ENCODE measurements at places on chromosomes 13 and 19.

- no peak for DNase-seq
Observed at GRCh38 chr13:46355901-46356590, 31.0 kb downstream of the RUBCNL start.

- DNase-seq: no peak
Observed at GRCh38 chr19:54104998-54105715, 2.5 kb downstream of the NDUFA3 start.

- no peak for DNase-seq
Observed at GRCh38 chr19:29884044-29884443, 58.0 kb upstream of the URI1 start.

DNA sequence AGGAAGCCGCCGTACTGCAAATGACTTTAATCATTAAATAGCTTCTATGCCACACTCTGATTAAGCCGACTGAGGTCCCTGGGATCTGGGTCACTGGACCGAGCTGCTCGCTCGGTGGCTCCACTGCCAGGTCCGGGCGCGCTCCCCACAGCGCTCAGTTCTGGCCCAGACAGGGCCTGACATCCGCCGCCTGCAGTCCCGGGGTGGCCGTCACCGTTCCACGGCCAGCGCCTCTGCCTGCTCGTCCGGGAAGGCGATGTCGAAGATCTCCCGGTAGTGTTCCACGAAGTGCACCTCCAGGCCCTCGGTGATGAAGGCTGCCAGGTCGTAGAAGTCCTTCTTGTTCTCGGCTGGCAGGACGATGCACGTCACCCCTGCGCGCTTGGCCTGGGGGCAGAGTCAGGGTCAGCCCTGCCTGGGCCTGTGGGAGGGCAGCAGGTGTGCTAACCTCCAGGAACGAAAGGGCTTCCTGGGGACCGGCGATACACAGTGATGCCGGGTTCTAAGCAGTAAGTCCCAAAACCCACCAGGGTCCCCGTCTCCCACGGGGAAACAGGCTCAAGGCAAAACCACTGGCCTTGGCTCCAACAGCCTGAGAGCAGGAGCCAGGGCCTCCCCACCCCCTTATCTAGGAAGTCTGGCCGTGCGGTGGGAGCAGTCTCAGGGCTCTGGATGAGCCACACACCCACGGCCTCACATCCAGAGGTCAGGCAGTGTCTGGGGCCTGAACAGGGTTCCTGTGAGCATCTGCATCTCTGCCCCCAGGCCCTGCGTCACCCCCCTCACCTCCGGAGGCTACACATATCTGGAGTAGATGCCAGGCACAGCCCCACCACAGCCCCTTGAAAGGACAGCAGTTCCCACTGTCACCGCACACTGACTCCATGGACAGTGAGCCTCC, 2.0 kb downstream of the RPL36 start:
- DNase-seq: no peak

DNA sequence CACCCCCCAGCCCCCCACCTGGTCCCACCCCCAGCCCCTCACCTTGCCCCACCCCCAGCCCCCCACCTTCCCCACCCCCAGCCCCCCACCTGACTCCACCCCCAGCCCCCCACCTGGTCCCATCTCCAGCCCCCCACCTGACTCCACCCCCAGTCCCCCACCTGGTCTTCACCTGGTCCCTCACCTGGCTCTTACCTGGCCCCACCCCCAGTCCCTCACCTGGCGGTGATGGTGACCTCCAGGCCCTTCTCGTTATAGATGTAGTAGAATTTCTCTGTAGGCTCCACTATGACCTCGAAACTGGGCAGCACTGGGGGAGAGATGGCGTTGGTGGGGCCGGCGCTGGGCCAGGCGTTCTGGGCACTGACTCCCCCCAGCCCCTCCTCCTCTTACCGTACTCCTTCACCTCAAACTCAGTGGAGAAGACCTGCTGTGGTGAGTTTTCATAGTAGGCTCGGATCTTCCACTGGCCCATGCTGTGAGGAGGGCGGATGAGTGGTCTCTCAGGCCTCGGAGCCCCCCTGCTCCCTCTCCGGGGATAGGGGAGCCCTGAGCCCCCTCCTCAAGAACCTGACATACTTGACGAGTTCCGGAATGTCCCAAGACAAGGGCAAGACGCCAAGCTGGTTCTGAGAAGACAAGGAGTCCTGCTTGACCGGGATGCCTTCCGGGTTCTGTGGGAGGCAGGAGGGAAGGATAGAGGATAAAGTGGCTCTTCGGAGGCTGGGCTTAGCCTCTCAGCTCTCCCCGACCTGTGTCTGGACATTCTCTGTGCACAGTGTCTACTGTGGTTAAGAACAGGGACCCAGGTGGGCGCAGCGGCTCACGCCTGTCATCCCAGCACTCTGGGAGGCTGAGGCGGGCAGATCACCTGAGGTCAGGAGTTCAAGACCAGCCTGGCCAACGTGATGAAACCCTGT, 6.4 kb downstream of the C3 start:
- no peak for DNase-seq

- no peak for DNase-seq
Observed at GRCh38 chr19:33171916-33172359, 22.2 kb upstream of the LRP3 start.

DNA sequence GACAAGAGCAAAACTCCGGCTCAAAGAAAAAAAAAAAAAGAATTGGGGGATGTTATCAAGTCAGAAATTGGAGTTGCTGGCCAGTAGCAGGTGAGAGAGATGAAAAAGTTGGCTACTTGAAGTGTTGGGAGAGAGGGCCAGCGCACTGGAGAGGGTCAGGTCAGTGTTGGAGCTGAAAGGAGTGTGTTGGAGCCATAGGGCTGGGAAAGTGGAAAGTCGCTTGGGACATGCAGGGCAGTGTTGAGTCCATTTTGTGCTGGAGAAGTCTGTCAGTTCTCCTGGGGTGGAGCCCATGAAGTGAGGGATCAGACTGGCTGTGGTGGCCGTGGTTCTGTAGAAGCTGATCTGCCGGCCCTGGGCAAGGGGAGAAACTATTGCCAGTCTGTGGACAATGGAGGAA, 1.7 kb downstream of the PPP1R37 start:
- no peak for DNase-seq

- no peak for DNase-seq
Observed at GRCh38 chr13:34038541-34039068, 220.7 kb downstream of the RFC3 start.

GRCh38 chr13:55937180-55937579, 1203.5 kb upstream of the PRR20A start:
- DNase-seq: no peak

- DNase-seq: no peak
Observed at GRCh38 chr13:94987081-94987480, 274.7 kb upstream of the SOX21 start.

- DNase-seq: no peak
Observed at GRCh38 chr19:13150931-13151604, 857 bp downstream of the IER2 start.

DNA sequence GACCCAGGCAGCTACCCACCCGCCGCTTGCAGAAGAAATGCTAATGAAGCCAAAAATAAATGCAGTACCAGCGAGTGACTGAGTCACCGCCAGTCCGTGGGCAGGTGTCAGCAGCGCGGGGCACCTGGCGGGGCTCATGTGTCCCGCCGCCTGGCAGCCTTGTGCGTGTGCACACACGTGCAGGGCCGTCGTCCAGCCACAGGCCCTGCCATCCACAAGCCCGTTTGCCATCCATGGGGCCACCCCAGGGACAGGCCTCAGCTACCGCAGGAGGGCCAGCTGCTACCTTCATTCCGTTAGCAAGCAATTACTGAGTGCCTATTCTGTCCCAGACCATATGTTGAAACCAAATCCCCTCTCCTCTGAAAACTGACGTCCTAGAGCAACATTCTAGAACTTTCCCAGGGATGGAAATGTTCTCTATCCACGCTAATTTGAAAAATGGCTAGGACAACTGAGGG, 20.5 kb downstream of the NCAN start:
- DNase-seq: no peak

DNA sequence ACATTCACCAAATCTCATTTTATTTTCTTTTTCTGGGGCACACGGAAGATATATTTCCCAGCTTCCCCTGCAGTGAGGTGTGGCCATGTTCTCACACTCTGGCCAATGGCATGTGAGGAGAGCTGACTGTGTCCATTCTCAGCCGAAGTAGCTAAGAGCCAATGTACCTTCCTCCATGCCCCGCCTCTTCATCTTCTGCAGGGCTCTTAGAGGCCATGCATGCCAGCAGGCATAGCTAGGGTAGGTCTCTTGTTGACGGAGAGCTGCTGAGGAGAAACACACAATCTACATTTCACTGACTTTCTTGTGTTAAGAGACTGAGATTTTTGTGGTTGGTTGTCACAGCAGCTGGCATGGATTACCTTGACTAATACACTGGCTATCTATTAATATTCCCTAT, 9.8 kb upstream of the MICU2 start:
- no peak for DNase-seq

DNA sequence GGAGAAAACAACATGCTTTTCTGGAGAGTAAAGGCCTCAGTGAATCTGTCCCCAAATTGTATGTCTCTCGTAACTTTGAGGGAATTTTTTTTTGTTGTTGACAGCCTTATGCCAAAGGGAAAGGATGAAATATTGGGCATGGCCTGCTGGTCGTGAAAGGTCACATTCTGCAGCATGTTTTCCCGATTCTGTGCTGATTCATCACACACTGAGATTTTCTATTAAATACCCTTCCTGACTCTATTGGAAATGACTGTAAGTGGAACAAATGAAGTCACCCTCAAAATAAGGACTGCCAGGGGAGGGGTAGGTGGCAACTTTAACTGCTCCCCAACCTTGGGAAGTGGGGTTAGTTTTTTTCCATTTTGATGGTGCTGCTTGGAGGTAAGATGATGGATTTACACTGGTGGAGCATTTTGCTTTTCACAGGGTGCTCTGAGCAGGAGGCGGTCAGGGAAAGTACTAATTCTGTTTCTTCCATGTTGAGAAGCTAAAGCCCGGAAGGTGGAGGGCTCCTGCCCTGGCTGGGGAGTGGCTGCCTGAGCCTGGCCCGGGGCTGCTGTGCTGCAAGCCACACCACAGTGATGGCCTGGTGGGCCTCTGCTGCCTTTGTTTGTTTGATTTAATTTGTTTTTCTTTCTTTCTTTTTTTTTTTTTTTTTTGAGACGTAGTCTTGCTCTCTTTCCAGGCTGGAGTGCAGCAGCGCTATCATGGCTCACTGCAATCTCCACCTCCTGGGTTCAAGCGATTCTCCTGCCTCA, 116.8 kb upstream of the SPATA13 start:
- DNase-seq: no peak

GRCh38 chr13:105231579-105231978, 1303.9 kb downstream of the EFNB2 start:
- DNase-seq: no peak

GRCh38 chr19:1172353-1173158, 1.5 kb downstream of the SBNO2 start:
- DNase-seq: no peak

DNA sequence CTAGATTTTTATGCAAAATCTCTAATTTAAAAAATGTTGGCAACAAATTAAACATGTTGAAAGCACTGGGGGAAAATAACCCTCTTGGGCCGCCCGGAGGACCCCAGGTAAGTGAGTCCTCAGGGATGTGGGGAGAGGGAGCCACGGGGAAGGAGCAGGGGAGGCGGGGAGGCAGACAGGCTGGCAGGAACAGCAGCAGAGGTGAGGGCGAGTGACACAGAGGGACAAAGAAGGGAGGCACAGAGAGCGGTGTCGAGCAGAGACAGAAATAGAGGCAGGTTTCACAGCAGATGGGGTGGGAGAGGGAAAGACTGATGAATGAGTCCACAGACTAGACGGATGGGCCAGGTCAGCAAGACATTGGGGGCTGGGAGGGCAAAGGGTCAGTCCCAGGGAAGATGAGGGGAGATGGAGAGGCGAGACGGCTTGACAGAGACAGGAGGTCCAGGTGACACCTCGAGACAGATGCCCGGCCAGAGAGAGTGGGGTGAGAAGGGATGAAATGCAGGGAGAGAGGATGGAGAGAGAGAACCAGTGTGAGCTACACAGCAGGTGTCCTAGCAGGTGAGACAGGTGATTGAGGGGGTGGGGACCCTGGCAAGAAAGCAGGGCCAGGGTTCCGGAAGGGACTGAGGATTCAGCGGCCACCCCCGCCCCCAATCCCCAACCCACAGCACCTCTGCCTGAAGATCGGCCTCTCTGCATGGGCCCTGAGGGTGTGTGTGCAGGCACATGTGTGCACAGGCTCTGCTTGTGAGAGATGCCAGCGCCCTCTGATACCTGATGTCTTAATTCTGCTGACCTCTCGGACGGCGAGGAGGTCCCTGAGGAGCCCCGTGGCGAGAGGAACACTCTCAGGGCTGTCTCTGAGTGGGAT, 3.8 kb downstream of the LRRC4B start:
- no peak for DNase-seq

DNA sequence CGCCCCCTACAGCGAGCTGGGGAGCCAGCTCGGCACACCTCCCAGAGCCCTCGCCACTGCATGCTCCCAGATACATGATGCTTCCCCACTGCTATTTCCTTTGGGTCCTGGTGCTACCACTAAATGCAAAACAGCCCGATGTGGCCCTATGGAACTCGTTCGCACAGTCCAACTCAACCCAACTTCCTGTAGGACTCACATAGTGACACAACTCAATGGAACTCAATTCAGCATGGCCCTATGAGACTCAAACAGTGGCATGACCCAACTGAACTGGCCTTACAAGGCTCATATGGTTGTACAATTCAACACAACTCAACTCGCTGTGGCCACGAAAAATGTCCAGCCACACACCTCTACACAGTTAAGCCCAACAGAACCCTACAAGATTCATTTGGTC, 3.5 kb downstream of the KCNA7 start:
- DNase-seq: no peak

DNA sequence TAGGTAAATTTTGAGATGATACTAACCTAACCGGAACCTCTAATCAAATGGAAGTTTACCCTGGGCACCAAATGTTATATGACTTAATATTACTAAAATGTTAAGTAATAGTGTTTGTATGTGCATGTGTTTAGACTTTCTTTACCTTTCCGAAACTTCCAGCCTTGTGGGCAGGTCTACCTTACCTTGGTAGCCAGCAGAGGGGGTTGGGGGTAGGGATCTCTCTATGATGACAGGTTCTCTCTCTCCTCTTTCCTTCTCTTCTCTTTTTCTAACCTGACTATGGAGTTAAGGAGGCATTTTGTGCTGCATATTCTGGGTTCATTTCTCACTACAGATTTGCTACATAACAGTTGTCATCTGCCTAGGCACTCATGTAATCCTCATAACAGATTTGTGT, 6.8 kb upstream of the FRY start:
- DNase-seq: no peak

- DNase-seq: no peak
Observed at GRCh38 chr13:24642219-24642618, 38.0 kb upstream of the ATP12A start.
